Naive B cell (primary cell): ENCODE measurements at places on chromosomes 16 and 17. TPM values are rescaled to one million over a fixed set of nuclear protein-coding genes. Genes with fewer than 3 reads are reported as not detected.
A peak's percentile ranks its signal among the peaks of the same experiment; 100 is the strongest.

DNA sequence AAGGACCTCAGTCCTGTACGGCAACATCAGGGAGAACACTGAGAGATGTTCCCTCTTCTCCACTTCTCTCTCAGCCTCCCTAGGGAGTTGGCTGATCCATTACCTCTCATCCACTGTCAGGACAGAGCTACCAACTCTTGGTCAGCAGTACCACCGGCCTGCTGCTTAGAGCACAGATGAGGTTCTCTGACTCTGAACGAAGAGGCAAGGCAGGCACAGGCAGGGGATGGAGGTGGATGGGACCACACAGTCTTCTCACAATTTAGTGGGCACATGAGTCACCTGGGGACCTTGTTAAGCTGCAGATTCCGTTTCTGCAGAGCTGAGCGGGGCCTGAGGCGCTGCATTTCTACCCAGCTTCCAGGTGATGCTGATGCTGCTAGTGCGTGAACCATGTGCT, 128.6 kb upstream of the CCL2 start:
- no peak overlapping the region for H3K27ac ChIP-seq
- DNase-seq, result no peak
- no peaks in the 10 kb centered on the region for H3K36me3 ChIP-seq
- peaks cover 19% of the 10 kb centered on the region for H3K27me3 ChIP-seq
- no peaks in the 10 kb centered on the region for H3K4me1 ChIP-seq

- peaks cover 52% of the 10 kb centered on the region for H3K4me1 ChIP-seq
- H3K27ac ChIP-seq, result peak overlapping the region; percentile 98
- H3K4me3 ChIP-seq, result peak overlapping the region; percentile 92
- H3K36me3 ChIP-seq, result no peaks in the 10 kb centered on the region
Measured at GRCh38 chr17:16987830-16988601, 16.1 kb upstream of the TNFRSF13B start.

- H3K27me3 ChIP-seq, result no peaks in the 10 kb centered on the region
- no peak for DNase-seq
- H3K36me3 ChIP-seq, result no peaks in the 10 kb centered on the region
- H3K4me3 ChIP-seq, result no peak overlapping the region
- no peak overlapping the region for H3K27ac ChIP-seq
- peaks cover 15% of the 10 kb centered on the region for H3K4me1 ChIP-seq
Measured at GRCh38 chr16:46775214-46775613, 27.1 kb upstream of the MYLK3 start.

GRCh38 chr17:47210105-47210504, 957 bp downstream of the MYL4 start:
- DNase-seq, result no peak
- no peak overlapping the region for H3K4me3 ChIP-seq
- H3K27ac ChIP-seq, result no peak overlapping the region
- no peaks in the 10 kb centered on the region for H3K36me3 ChIP-seq
- H3K4me1 ChIP-seq, result peaks cover 46% of the 10 kb centered on the region

DNA sequence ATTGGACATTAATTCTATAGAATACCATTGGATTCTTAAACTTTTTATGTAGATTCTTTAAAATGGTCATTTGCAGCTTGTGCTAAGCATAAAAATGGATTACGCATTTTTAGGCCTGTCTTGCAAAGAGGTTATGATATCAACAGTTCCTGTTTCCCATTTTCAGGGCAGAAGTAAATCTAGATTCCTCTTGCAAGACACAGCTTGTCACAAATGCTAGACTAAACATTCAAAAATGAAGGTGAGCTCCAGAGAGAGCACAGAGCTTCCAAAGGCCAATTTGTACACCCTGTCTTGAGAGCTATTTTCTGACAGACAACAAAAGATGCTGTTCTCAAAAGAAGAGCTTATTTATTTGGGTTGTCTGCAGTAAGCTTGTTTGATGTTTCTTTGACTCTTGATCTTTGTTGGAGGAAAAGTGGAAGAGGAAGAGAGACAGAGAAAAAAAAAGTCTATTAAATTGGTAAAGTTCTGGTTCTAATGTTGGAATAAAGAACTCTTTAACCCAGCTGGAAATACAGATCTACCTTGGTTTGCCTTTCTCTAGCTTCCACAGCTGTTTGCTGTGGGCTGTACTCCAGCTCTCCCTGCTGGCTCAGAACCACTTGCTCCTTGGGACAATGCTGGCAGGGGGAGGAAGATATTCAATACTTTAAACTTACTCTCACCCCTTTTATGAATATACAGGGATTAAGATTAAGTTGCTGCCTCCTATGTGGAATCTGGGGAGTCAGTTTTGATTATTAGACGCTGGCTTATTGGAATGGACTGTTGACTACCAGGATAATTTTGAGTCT, 651.8 kb downstream of the CDH11 start:
- no peak overlapping the region for H3K27ac ChIP-seq
- no peaks in the 10 kb centered on the region for H3K36me3 ChIP-seq
- no peaks in the 10 kb centered on the region for H3K4me1 ChIP-seq
- DNase-seq, result no peak

DNA sequence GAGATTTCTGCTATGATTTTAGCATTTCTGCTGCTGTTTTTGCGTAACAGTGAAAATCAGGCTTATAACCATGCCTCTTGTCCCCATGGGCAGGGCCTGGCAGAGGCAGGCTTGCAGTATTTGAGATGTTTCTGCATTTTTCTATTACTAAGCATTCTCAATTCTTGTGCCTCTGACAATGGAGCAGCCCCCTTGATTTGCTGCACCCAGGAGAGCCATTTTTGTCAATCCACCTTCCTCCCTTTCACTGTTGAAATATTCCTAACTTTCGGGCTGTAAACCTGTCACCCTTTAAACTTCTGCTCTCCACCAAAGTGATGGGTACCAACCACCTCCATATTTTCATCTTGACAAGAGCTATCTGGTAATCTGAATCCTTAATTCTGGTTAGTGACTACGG, 178.1 kb downstream of the CNTNAP4 start:
- no peak for DNase-seq
- H3K36me3 ChIP-seq, result no peaks in the 10 kb centered on the region
- no peaks in the 10 kb centered on the region for H3K4me1 ChIP-seq
- no peak overlapping the region for H3K4me3 ChIP-seq
- no peak overlapping the region for H3K27ac ChIP-seq

GRCh38 chr17:30222721-30223175, 12.7 kb downstream of the SLC6A4 start:
- peaks cover 20% of the 10 kb centered on the region for H3K27me3 ChIP-seq
- H3K27ac ChIP-seq, result no peak overlapping the region
- H3K36me3 ChIP-seq, result no peaks in the 10 kb centered on the region
- DNase-seq, result no peak
- no peak overlapping the region for H3K4me3 ChIP-seq
- H3K4me1 ChIP-seq, result no peaks in the 10 kb centered on the region

DNA sequence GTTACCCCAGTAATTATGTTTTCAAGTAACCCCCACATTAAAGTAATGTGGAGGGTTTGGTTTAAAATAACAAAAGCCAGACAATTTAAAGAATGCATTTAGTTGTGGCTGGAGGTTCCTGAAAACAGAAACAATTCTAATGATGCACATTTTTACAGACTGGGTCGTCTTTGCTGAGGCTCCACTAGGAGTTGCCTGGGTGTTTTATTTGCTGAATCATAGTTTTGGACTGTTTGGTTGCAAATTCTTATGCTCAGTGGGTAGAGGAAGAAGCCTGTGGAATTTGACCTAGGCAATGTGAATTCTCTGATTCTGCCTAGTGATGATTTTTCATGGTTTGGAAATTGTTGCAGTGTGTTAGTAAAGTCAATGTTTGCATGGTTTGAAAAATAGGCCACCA, 16.3 kb downstream of the SHISA9 start:
- no peak for DNase-seq
- H3K4me1 ChIP-seq, result no peaks in the 10 kb centered on the region
- no peaks in the 10 kb centered on the region for H3K36me3 ChIP-seq
- H3K4me3 ChIP-seq, result no peak overlapping the region

DNA sequence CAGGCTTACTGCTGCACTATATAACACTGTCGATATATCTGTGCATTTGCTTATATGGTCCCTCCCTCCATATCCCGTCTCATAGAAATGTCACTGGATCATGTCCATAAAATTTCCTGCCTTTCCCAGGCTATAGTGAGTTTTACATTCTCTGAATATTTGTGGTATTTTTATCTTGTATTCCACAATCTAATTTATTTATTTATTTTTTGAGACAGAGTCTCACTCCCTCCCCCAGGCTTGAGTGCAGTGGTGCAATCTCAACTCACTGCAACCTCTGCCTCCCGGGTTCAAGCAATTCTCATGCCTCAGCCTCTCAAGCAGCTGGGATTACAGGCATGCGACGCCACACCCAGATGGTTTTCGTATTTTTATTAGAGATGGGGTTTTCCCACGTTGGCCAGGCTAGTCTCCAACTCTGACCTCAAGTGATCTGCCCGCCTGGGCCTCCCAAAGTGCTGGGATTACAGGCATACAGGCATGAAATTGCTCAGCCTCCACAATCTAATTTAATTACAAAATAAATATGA, 12.9 kb downstream of the TRIM37 start:
- H3K36me3 ChIP-seq, result peaks cover 9% of the 10 kb centered on the region
- H3K27ac ChIP-seq, result no peak overlapping the region
- H3K4me3 ChIP-seq, result no peak overlapping the region
- H3K27me3 ChIP-seq, result no peaks in the 10 kb centered on the region

GRCh38 chr17:77821114-77821513, 137.4 kb upstream of the TNRC6C start:
- H3K27ac ChIP-seq, result no peak overlapping the region
- peaks cover 55% of the 10 kb centered on the region for H3K27me3 ChIP-seq
- H3K4me3 ChIP-seq, result no peak overlapping the region
- H3K4me1 ChIP-seq, result no peaks in the 10 kb centered on the region
- DNase-seq, result no peak

GRCh38 chr16:2039274-2040031, 8.2 kb downstream of the NTHL1 start:
- H3K27ac ChIP-seq, result no peak overlapping the region
- H3K27me3 ChIP-seq, result no peaks in the 10 kb centered on the region
- H3K4me1 ChIP-seq, result peaks cover 6% of the 10 kb centered on the region
- H3K4me3 ChIP-seq, result no peak overlapping the region
- no peak for DNase-seq

- peaks cover 4% of the 10 kb centered on the region for H3K36me3 ChIP-seq
- H3K27ac ChIP-seq, result no peak overlapping the region
- H3K4me3 ChIP-seq, result no peak overlapping the region
- no peak for DNase-seq
- peaks cover 22% of the 10 kb centered on the region for H3K4me1 ChIP-seq
Measured at GRCh38 chr17:42660692-42661345, 1.7 kb downstream of the TUBG2 start.

DNA sequence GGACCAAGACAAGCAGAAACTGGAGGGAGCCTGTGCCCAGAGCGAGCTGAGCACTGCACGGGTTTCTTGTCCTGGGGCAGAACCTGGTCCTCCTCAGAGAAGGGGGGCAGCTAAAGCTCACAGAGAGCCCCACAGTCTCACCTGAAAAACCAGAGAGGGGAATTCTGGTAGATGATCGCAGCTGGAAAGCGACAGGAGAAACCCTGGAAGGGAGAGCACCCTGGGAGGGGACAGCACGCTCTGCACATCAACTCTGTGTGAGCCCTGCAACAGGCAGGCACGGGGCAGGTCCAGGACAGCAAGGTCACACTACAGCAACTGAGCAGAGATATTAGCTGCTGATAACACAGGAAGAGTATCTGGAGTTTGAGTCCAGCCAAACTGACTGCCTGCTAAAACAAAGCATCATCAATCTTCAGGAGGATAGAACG, 18.2 kb downstream of the ZCCHC14 start:
- no peaks in the 10 kb centered on the region for H3K36me3 ChIP-seq
- peaks cover 30% of the 10 kb centered on the region for H3K27me3 ChIP-seq
- H3K27ac ChIP-seq, result no peak overlapping the region
- H3K4me1 ChIP-seq, result peaks cover 11% of the 10 kb centered on the region
- H3K4me3 ChIP-seq, result no peak overlapping the region

DNA sequence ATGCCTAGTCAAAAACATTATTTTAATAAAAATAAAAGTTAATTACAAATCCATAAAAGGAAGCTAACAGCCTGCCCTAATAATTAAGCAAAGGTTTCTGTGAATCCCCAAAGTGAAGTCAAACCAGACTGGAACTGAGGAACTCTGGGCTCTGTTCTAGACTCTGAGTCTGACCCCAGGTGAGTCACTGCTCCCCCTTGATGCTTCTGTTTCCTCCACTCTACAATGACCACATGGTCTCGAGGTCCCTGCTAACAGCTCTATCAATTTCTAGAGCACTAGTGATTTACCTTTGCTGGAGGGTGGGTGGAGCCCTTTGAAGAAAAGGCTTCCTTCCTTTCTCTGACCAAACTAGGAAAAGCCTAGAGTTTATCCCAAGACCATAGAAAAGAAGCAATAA, 32.4 kb downstream of the XPO6 start:
- H3K4me3 ChIP-seq, result peak overlapping the region; percentile 75
- DNase-seq, result no peak
- peaks cover 39% of the 10 kb centered on the region for H3K4me1 ChIP-seq

GRCh38 chr16:48817032-48817431, 207.1 kb upstream of the N4BP1 start:
- DNase-seq, result no peak
- no peaks in the 10 kb centered on the region for H3K36me3 ChIP-seq

- H3K36me3 ChIP-seq, result peaks cover 7% of the 10 kb centered on the region
- no peak overlapping the region for H3K4me3 ChIP-seq
- DNase-seq, result no peak
- no peaks in the 10 kb centered on the region for H3K4me1 ChIP-seq
Measured at GRCh38 chr16:80631581-80631980, 90.8 kb downstream of the DYNLRB2 start.

DNA sequence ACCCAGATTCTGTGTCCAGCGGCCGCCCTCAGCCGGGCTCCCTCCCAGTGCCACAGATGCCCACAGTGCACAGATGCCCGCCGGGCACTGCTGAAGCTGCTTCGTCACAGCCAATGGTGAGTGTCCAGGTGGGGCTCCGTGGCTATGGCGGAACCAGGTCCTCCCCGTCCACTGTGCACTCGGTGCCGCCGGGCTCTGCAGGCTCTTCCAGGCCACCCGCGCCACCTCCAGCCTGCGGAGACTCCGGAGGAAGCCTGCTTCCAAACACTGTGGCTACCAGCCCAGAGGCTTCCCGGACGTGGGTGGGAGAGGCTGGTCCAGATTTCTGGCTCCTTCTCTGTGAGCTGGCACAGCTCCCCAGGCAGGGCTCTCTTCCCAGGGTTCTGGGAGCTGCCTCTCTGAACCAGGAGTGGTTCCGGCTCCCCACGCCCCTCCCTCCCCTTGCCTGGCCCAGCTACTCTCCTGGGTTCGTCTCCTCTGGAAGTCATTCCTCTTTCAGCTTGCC, 2.8 kb upstream of the PYCR1 start:
- no peak overlapping the region for H3K27ac ChIP-seq
- no peaks in the 10 kb centered on the region for H3K27me3 ChIP-seq

- no peaks in the 10 kb centered on the region for H3K4me1 ChIP-seq
- H3K4me3 ChIP-seq, result no peak overlapping the region
- H3K27ac ChIP-seq, result no peak overlapping the region
Measured at GRCh38 chr17:44636562-44636961, 19.7 kb upstream of the MEIOC start.

Gene JPH3
- not detected for polyA plus RNA-seq

Gene CCDC78
- polyA plus RNA-seq, result not detected

Gene KRT20
- not detected for polyA plus RNA-seq

Gene IL17C
- not detected for polyA plus RNA-seq

Gene ENPP7
- not detected for polyA plus RNA-seq
